ENCODE measurements at places on chromosomes 2 and 18.

DNA sequence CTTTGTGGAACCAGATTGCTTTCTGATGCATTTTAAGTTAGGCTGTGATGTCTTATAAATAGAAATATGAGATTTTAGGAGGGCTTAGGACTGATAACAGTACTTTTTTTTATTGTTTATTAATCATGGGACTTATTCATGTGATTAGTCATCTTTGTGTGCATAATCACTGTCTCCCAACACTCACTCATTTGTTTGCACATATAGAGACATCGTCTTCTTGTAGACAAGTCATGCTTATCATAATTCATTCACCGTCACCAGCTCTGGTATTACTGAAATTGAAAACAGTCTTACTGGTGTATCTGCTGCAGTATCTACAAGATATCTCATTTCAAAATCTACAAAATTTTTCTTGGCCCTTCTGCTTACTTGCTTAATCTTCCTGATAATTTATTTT is 45.8 kb downstream of the WDR7 start:
- no peak for DNase-seq

- no peak for DNase-seq
These were observed 106.0 kb downstream of the CYP26B1 start for GRCh38 chr2:72041638-72042111.

- no peak for DNase-seq
These were observed 111.2 kb downstream of the PLB1 start for GRCh38 chr2:28606986-28607441.

DNA sequence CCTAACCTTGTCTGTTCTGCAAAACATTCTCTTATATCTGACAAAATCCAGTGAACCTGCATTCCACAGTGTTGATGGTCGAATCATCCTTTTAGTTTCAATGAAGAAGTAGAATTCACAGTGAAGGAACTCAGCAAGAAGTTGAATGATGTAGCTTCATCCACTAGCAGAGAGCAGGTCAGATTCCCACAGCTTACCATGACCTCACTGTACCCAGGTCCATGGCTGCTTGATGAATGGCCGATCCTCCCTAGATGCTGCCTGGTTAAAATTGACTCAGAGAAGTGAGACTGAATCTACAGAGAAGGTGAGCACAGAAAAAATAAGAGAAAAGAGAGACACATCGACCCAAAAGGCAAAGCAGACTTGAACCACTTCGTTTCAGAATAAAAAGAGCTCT is 906.0 kb upstream of the CHAC2 start:
- DNase-seq: no peak
